Midbrain (tissue), 1 donor: ENCODE measurements at places on chromosomes 2 and 18.

GRCh38 chr2:213934560-213934959 lies 476.3 kb upstream of the VWC2L start:
- no peak for DNase-seq

GRCh38 chr18:46338205-46338604 lies 234.0 kb downstream of the HAUS1 start:
- DNase-seq, result no peak

- no peak for DNase-seq
Observed at GRCh38 chr18:63702660-63703059, at the start of gene SERPINB11. Gene SERPINB11, plus strand, starts transcription at chr18:63702960. Its CDS starts 7,234 bp downstream, at chr18:63710194.

GRCh38 chr2:167253025-167253424 lies 364.7 kb downstream of the XIRP2 start:
- no peak for DNase-seq

DNA sequence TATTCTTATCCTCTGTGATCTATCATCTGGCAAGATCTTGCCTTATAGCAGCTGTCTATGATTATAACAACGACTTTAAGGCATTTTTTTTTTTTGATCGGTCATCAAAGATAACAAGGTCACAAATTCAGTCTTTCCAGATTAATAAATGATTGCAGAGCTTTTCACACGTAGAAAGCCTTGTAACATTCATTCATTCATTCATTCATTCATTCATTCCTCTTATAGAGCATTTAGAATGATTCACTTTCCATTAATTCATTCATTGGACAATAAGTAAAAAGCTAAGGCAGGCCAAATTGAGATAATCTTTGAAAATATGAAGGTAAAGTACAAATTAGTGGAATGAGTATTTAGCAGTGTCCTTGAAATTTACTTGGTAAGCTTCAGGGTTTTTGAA lies 223.7 kb downstream of the NUP35 start:
- DNase-seq, result no peak

- DNase-seq, result no peak
Observed at GRCh38 chr2:134295441-134295840, 41.6 kb downstream of the MGAT5 start.

GRCh38 chr2:96764253-96764637 lies 3.5 kb downstream of the CNNM4 start:
- DNase-seq, result peak; percentile 1

DNA sequence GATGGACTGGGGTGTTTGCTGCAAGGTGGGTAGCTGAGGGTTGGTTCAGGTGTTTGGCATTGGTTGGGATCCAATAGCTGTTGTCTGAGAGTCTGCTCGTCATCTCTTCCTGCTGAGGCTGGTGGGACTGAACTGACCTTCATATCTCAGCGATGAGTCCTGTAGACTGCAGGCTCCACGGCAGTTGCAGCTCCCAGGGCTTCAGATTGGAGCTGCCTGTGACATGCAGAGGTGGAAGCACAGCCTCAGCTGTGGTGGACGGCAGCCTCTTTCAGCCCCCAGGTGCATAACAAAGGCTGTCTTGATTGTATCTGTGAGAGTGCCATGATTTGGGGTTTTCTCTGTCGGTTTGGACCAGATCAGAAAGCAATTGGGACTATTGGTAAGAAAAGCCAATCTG lies 3.9 kb upstream of the IL1R2 start:
- DNase-seq, result no peak

- DNase-seq, result no peak
Observed at GRCh38 chr2:15938803-15939555, 1.4 kb upstream of the MYCN start.
